Activated gamma-delta T cell treated with Interleukin-2 at 50 U/mL for 16 hours (primary cell): ENCODE measurements at places on chromosomes 1 and 21.

GRCh38 chr1:41048540-41048939 is 27.0 kb upstream of the SLFNL1 start:
- DNase-seq = no peak

DNA sequence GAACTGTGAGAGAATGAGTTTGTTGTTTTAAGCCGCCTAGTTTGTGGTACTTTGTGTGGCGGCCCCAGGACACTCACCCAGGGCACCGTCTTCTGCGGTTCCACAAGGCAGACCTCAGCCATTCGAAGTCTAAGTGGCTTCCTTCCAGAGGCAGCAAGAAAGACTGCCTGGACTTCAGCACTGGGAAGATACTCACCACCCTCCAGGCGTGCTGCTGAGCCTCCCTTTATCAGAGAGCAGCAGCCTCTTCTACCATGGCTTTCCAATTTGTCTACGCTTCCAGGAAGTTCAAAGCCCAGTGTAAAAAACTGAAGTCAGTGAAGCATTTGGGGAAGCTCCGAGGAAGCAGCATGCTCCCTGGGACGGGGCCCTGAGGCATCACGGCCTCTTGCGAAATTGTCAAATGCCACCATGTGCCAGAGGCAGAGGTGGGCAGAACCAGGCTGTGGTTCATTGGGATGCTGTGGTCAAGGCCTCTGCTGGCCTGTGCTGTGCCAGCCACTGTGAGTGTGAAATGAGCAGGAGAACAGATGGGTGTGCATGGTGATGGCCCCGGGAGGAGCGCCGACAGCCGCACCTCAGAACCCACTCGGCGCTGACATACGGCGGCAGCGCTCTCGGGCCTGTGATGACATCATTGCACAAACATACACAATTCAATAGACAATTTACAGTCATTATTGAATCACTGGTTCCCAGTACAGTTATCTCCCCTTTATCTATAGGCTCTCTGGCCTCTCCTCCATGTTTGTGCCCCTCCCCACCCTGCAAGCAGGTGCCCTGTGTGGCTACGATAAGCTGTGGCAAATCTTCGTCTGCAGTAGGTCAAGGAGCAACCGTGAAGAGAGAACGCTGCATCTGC is 110.4 kb downstream of the PDE9A start:
- no peak for DNase-seq

DNA sequence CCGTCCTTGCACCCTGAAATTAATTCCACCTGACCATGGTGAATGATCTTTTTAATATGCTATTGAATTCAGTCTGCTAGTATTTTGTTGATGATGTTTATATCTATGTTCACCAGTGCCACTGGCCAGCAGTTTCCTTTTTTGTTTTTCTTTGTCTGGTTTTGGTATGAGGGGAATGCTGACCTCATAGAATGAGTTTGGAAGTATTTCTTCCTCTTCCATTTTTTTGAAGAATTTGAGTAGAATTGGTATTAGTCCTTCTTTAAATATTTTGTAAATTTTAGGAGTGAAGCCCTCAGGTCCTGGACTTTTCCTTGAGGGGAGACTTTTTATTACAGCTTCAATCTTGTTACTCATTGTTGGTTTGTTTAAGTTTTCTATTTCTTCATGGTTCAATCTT is 231.6 kb downstream of the MRPL39 start:
- DNase-seq = no peak

DNA sequence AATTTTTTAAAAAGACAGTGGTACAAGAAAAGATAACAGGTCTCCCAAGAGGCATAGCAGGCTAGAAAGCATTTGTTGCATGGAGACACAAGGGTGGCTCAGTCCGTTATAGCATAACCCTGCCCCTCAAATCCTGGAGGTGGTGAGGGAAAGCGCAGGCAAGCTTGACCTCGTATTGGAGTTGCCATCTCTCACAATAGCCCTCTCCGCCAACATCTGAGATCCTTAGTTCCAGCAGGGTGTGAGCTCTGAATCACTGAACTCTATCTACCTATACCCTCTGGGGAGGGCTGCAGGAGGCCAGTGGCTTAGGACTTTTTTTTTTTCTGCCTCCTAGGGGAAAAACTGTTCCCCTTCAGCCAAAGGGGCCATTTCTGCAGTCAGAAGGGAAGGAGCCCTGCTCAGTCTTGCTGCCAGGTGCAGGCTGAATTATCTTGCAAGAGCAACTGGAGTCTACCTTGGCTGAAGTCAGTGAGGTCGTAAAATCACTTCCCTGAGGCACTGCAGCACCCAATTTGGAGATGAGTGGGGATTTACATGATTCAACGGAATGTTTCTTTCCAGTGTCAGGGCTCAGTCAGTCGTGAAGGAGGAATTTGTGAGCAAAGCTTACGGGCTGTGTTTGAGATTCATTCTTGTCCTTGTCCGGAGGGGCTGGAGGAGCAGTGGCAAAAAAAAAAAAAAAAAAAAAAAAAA is 17.2 kb upstream of the C8A start:
- no peak for DNase-seq

- DNase-seq = no peak
These were observed 67.1 kb upstream of the NFASC start for GRCh38 chr1:204803607-204804006.

- DNase-seq = no peak
These were observed 37.4 kb downstream of the MAP3K21 start for GRCh38 chr1:233364695-233365539.

- DNase-seq = no peak
These were observed 100.3 kb upstream of the ADAMTS5 start for GRCh38 chr21:27067226-27067625.

- no peak for DNase-seq
These were observed 75.0 kb downstream of the SSBP3 start for GRCh38 chr1:54331091-54331772.

- DNase-seq = no peak
These were observed 33.3 kb upstream of the CNTN2 start for GRCh38 chr1:205009670-205010069.

DNA sequence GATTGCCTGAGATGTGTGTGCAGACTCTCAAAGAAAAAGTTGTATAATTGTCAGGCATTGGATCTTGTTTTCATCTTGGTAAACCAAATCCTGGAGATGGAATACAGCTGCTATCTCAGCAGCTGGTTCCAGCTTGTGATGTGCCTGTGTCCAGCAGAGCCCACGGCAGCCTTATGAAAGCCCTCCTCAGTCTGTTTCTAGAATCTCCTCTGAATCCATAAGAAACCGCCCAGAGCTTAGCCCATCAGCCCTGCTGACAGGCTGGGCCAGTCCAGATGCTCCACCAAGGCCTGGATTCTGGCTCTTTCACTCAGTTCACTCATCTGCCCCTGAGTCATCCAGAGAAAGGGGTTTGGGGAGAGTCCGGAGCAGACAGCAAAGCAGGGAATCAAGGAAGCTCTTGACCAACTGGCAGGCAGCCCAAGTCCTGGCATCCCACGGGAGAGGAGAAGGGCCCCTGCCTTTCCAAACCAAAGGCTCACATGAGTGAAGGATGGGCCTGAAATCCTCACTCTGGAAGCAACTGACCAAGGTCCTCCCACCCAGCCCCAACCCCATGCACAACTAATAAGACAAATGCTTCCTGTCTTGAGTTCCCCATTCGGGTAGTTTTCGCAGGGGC is 45.7 kb downstream of the NAV1 start:
- DNase-seq = no peak

- DNase-seq = no peak
These were observed 1.1 kb downstream of the RHBDL2 start for GRCh38 chr1:38940339-38941047.

GRCh38 chr1:225767634-225768540 is 9.7 kb upstream of the SRP9 start:
- DNase-seq = no peak

DNA sequence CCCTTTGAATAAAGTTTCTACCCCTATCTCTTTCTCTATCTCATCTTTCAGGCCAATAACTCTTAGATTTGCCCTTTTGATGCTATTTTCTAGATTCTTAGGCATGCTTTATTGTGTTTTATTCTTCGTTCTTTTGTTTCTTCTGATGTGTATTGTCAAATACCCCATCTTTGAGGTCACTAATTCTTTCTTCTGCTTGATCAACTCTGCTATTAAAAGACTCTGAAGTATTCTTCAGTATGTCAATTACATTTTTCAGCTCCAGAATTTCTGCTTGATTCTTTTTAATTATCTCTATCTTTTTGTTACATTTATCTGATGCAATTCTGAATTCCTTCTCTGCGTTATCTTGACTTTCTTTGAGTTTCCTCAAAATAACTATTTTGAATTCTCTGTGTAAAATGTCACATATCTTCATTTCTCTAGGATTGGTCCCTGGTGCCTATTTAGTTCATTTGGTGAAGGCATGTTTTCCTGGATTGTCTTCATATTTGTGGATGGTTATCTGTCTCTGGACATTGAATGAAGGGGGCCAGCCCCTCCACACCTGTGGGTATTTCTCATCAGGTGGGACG is 11.2 kb upstream of the CYP2J2 start:
- DNase-seq = no peak

DNA sequence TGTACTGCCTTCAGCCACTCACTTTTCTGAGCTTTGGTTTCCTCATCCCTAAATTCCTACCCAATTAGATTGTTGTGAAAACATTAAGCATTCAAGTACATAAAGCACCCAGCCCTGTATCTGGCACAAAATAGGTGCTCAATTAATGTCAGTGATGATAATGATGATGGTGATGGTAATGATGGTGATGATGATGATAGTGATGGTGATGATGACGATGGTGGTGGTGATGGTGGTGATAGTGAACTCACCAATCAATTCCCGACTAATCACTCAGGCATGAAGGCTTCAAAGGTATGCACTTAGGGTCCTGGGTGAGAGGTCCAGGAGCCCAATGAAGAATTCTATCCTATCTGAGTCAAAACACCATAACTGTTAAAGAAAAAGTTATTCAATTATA is 383.5 kb downstream of the MATN1 start:
- no peak for DNase-seq

DNA sequence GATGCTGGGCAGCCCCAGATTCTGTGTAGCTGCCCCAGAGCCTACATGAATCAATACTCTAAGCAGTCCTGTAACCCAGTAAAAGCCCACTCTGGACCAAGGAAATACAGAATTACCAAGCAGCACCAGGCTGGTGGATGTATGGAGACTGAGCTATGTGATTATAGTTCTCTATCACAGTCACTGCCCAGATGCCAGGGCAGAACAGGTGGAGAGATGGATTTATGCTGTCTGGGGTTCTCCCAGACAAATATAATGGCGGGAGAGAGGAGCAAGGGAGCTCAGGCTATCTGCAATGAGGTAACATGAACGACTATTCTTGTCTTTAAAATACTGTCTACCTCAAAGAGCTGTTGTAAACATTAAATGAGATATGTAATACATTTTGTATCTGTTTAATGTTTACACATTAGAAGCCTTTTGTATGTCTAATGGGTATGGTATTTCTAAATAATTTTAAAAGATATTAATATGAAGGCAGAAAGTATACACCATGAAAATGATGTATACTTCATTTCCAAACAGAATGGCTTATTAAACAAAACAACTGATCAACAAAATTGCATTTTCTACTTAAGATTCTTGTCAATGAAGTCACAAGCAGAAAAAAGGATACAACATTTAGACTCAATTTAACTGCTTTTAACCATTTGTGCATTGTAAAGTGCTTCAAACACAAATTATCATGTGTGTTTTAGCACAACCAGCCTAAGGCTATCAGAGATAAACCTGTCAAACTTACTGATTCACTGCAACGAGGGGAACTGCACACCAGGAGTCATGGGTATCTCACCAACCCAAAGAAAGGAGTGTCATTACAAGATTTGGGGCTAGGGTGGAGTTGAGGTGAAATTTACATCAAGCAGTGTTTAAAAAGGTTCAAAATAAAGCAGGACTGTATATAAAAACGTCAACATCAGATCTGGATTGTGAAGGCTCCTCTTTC is 3.0 kb downstream of the SDE2 start:
- DNase-seq = no peak

DNA sequence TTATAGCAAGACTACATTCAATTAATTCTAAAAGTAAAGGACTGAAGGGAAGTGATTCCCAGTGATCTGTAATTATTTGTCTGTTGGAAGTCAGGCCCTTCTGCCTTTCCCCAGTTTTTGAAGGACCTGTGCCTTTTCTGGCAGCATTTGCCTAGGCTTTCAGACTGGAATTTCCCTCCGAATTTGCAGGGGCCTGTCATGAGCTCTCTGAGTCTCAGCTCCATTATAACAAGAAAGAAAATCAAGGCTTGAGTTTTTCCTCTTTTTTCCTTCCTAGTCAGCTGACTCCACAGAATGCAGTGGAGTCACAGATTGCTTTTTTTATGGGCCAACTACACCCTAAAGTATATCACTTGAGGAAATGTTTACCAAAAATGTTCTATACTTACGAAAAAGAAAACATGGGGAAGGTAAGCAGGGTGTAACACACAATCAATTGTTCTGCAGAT is 1.1 kb downstream of the NR5A2 start:
- DNase-seq = no peak

- no peak for DNase-seq
These were observed 109.5 kb upstream of the LMO4 start for GRCh38 chr1:87219141-87219540.

DNA sequence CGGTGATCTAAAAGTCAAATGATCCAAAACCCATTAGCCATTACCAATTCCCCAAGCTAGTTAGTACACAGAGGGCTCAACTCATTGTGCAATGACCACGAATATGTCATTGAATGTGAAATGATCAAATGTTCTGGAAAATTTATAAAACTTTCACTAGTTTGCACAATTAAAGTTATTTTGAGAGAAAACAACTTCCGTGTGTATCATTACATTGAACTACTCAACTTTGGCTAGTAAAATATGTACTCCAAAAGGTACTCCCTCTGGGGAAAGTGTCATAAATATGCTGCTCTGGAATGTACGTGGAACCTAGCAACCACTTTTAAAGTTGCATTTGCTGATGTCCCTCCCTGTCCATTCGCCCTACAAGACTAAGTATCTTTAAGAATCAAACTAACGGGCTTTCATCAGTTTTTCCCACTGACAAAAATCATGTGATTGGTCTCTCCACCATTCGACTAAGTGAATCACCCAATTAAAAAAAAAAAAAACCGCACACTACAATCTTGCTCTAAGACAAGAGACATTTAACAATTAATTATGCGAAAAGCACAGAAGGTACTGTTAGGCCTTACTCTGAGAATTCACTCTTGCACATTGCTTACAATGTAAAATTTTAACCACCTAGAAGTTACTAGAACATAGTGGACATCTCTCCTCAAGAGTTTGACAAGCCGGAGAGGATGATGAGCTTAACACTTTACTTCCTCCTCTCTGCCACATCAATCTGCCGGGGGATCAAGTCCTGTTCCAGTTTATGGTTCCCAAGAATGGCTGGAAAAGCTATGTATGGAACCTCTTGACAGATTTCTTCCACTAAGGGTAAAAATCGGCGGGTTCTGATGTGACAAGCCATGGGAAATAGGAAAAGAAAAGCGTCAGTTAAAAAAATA is 1.2 kb downstream of the ACBD3 start:
- DNase-seq = no peak

- DNase-seq = no peak
These were observed 108.9 kb downstream of the CDC7 start for GRCh38 chr1:91609551-91609950.
